ENCODE measurements at places on chromosomes 6 and 20.

GRCh38 chr20:18527836-18528235, 20.1 kb downstream of the SEC23B start:
- peak; percentile 16 for DNase-seq

- DNase-seq = peak; percentile 18
Observed at GRCh38 chr20:46206025-46206424, 87.9 kb downstream of the CD40 start.

- DNase-seq = no peak
Observed at GRCh38 chr6:147560670-147561069, 52.2 kb downstream of the SAMD5 start.

- no peak for DNase-seq
Observed at GRCh38 chr6:133986942-133987341, 33.9 kb downstream of the TBPL1 start.

DNA sequence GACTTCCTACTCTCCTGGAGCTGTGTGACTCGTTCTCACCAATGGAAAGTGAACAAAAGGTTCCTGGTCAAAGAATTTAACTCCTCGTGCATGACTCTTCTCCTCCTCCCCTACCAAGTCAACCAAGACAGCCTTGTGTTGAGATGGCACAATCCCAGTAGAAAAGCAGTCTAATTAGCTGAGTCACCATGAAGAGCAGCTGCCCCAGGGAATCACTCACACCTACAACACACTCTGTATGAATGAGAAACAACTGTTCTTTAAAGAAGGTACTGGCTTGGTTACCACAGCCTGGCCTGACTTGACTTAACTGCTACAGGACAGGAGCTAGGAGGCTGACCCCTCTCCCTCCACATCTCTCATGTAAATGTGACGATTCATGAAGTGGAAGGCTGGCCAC, 2.9 kb upstream of the HLA-DOB start:
- peak; percentile 62 for DNase-seq

DNA sequence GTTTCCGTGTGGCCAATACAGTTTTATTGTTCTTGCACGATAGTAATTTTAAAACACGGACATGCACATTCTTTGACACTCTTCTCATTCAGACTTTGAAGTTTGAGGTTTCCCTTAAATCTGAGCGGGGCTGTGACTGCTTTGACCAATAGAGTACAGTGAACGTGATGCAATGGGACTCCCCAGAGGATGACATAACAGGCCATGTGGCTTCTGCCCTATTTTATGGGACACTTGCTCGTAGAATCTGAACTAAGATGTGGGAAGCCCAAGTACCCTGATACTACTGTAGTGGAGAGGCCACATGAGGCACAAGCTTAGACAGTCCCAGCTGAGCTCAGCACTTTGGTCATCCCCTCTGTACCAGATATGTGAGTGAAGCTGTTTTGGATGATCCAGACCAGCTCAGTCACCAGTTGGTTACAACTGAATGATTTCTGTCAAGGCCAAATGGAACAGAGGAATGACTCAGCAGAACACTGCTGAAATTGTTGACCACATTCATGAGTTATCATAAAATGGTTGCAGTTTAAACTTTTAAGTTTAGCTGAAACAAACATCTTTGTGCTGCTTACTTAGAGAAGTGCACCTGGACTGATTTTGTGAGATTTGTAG, 279.4 kb downstream of the RFPL4B start:
- peak; percentile 40 for DNase-seq

GRCh38 chr6:115783402-115784061, 277.2 kb downstream of the FRK start:
- DNase-seq = peak; percentile 4

DNA sequence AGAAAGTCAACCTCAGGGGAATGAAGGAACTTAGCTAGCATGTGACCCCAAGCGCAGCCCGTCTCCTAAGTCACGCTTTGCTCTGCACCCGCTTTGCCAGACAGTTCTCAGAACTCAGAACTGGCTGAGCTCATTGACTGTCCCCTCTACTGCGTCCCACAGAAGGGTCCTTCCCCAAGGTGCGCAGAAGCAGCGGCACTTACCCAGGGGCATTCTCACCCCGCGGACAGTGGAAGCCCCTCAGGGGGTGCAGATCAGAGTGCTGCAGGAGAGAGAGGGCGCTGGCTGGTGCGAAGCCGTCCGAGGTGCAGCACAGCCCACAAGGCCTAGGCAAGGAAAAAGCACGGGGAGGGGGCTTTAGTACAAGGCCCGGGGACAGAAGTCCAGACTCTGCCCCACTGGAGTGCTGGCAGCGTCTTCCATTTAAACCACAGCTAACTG, 807 bp downstream of the SNHG17 start:
- no peak for DNase-seq

GRCh38 chr6:166572370-166573261, 13.9 kb downstream of the RAMACL start:
- peak; percentile 76 for DNase-seq

DNA sequence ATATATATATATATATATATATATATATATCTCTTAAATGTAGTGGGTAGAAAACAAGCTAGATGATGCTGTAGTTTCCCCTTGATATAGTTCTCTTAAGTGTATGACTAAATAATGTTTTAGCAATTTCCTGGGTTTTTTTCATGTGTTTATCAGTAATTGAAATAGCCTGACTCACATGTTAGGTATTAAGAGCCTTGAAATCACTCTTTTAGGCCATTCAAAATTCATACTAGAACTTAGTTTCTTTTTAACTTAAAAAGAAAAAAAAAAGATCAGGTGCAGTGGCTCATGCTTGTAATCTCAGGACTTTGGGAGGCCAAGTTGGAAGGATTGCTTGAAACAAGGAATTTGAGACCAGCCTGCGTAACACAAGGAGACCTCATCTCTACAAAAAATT, 44.1 kb downstream of the NKX2-4 start:
- DNase-seq = peak; percentile 32

All from fibroblast of skin of back (primary cell).